Osteocyte (in vitro differentiated cells): ENCODE measurements at places on chromosomes 2 and 18. TPM values are rescaled to one million over a fixed set of nuclear protein-coding genes. Genes with fewer than 3 reads are reported as not detected.
A peak's percentile ranks its signal among the peaks of the same experiment; 100 is the strongest.

DNA sequence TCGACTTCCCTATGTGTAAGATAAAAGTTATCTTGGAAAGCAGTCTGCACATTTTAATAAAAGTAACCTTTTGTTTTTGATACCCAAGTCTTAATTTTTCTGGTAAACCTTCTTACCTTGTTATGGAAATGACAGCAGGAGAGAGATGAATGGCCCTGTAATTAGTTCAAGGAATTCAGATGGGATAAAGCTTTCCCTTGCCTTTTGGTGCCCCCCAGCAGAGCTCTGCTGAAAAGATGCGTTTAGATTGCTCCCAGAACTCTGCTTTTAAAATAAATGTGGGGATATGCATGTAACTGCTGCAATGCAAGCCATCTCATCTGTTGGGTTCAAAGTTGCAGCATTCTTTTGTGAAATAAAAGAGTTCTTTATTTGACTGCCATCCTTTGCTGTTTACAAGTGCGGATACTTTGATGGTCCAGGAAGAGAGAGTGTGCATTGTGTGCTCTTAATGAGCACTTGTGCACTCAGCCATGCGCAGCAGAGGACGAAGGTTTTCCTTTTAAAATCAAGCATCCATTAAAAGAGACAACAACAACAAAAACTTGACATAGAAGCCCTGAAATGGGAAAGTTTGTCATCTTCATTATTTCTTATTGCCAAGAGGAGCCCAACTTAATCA is 176.7 kb upstream of the ST6GAL2 start:
- no peak for DNase-seq
- no peak overlapping the region for H3K27ac ChIP-seq
- H3K27me3 ChIP-seq, result peaks cover 3% of the 10 kb centered on the region

Gene TEKT4
- not detected in 2 replicates for total RNA-seq

Gene FOXD4L1
- 0.18 and 0.21 TPM in 2 replicates for total RNA-seq

DNA sequence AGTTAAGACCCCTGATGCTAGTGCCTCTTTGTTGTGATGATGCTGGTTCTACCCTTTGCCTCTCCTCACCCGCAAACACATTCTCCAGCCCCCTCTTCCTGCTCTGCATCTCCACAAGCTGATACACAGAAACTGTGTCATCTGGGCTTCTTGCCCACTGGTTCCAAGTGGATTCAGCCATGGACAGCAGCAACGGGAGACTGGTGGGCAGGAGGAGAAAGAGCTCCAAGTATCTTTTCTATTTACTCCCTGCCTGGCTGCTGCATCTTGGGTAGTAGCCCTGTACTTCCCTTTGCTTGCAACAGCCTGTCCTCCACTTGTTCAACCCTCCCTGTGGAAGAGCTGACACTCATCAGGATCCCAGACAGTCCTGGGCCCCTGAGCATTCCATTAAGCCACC is 655.1 kb upstream of the RAB6C start:
- DNase-seq, result no peak
- no peak overlapping the region for H3K27ac ChIP-seq
- no peak overlapping the region for H3K4me3 ChIP-seq
- no peaks in the 10 kb centered on the region for H3K27me3 ChIP-seq
- H3K36me3 ChIP-seq, result no peaks in the 10 kb centered on the region
- no peaks in the 10 kb centered on the region for H3K4me1 ChIP-seq

Gene GREB1L
- 0.60 and 0.70 TPM in 2 replicates for total RNA-seq

DNA sequence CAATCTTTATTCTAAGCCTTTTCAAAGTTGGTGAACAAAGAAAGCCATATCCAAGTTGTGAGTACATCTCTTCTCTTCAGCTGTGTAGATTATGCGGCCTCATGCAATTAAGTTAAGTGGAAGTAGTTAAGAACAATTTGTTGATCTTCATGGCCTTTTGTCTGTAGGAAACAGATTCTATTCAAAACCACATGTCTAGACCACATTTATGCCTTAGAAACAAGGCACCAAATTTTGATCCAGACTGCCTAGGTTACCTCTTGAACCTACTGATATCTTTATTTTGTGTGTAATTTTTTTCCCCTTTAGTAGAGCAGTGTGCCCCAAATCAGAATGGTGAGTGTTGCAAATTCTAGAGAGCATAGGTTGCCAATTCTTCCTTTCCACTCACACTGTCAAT is 101.6 kb upstream of the CERS6 start:
- no peak for DNase-seq
- peaks cover 2% of the 10 kb centered on the region for H3K36me3 ChIP-seq
- H3K27me3 ChIP-seq, result peaks cover 3% of the 10 kb centered on the region
- H3K4me1 ChIP-seq, result peaks cover 5% of the 10 kb centered on the region
- no peak overlapping the region for H3K4me3 ChIP-seq
- H3K27ac ChIP-seq, result no peak overlapping the region

Gene G6PC2
- not detected in 2 replicates for total RNA-seq

Gene CNDP1
- total RNA-seq, result not detected in 2 replicates

Gene ARL4C
- total RNA-seq, result 35.1 and 37.1 TPM in 2 replicates

Gene PTGR3
- total RNA-seq, result 17.7 and 19.7 TPM in 2 replicates

- no peaks in the 10 kb centered on the region for H3K4me1 ChIP-seq
- no peak for DNase-seq
- H3K36me3 ChIP-seq, result no peaks in the 10 kb centered on the region
- H3K27me3 ChIP-seq, result peaks cover 5% of the 10 kb centered on the region
Measured at GRCh38 chr2:242001853-242002252, 132.3 kb downstream of the RTP5 start.

Gene AQP12A
- total RNA-seq, result not detected in 2 replicates

DNA sequence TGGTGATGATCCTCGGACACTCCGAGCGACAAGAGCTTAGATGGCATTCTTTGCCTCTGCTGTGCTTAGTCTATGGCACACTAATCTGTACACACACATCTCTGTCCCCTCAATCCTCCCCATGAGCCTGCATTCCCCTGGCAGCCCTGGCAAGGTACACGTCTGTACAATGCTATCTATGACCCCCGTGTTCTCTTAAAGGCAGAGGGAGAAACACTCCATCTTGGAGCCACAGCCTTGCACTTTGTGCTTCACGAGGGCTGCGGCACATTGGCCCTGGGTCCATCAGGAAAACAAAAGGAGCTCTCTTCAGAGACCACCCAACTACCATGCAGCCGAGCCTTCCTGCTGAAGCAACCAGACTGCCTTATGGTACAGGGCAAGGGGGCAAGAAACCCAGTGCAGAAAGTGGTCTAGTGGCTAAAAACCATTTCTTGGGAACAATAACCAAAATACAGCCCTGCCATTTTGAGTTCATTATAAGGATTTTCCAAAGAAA is 42.5 kb downstream of the STEAP3 start:
- peak; percentile 57 for DNase-seq
- H3K27me3 ChIP-seq, result no peaks in the 10 kb centered on the region

Gene ING5
- total RNA-seq, result 29.4 and 32.0 TPM in 2 replicates

DNA sequence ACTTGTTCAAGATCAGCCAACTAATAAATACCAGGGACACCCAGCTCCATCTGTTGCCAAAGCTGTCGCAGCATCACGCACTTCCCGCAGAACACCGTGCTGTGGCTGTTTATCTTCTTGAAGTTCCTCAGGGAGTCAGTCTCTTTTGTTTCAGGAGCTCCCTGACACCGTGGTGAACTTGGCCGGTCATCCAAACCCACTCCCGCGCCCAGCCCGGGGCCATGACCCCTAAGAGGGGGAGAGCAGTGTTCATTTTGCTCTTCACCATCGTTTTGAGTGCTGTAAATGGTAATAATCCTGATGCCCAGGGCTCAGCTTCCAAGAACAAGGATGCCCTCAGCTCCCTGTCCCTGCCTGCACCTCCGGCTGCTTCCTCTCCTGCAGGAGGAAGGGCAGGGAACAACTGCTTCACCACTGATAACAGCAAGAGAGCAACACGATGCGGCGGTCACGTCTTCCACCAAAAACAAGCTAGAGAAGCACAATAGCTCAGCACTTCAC is 131.4 kb downstream of the SEPTIN10 start:
- peaks cover 45% of the 10 kb centered on the region for H3K36me3 ChIP-seq
- no peak for DNase-seq
- H3K27ac ChIP-seq, result peak overlapping the region; percentile 76
- H3K27me3 ChIP-seq, result no peaks in the 10 kb centered on the region
- peaks cover 66% of the 10 kb centered on the region for H3K4me1 ChIP-seq

- peaks cover 13% of the 10 kb centered on the region for H3K27me3 ChIP-seq
- no peak for DNase-seq
- no peak overlapping the region for H3K27ac ChIP-seq
- no peak overlapping the region for H3K4me3 ChIP-seq
Measured at GRCh38 chr2:57862727-57863126, 183.9 kb upstream of the VRK2 start.

Gene TNFAIP6
- total RNA-seq, result not detected in 2 replicates

Gene SIX3
- total RNA-seq, result not detected in 2 replicates

Gene HOXD3
- not detected in 2 replicates for total RNA-seq

DNA sequence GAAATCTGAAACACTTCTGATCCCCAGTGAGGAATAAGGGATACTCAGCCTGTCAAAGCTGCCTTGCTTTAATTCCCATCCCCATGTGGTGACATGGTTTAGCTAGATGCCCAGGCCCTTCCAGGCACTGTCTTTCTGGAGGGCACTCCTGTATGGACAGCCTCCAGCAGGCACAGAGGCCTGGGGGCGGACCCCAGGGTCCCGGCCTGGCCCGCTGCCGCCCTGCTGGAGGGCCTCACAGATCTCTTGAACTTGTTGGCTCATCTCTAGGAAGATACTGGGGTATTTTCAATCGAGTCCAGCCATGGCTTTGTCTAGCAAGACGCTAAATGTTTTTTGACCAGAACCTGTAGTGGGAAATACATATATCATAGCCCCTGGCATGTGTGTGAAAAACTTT is 21.0 kb upstream of the CNNM3 start:
- no peak for DNase-seq
- no peak overlapping the region for H3K27ac ChIP-seq
- no peak overlapping the region for H3K4me3 ChIP-seq
- no peaks in the 10 kb centered on the region for H3K4me1 ChIP-seq
- H3K27me3 ChIP-seq, result no peaks in the 10 kb centered on the region

DNA sequence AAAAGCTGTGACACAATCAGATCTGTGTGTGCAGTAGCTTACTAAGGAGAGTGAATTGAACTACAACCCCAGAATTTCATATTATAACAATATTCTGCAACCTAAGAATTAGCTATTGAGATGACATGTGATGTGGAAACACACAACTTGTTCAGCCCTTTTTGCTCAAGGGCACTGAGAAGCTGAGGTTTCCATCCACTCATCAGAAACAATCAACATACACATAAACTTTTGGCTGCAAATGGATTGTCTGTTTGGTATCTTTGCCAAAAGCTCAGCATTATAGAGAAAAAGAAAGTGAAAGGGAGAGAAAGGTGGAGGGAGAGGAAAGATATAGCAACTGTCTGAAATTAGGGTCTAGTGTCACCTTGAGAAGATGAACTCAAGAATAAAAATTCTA is 117.2 kb upstream of the KLF7 start:
- H3K4me3 ChIP-seq, result no peak overlapping the region
- no peaks in the 10 kb centered on the region for H3K36me3 ChIP-seq
- peak overlapping the region; percentile 8 for H3K27ac ChIP-seq
- H3K27me3 ChIP-seq, result no peaks in the 10 kb centered on the region
- peaks cover 28% of the 10 kb centered on the region for H3K4me1 ChIP-seq

Gene PPP1R7
- 51.0 and 55.5 TPM in 2 replicates for total RNA-seq
